ENCODE measurements at places on chromosomes 2 and 18.

DNA sequence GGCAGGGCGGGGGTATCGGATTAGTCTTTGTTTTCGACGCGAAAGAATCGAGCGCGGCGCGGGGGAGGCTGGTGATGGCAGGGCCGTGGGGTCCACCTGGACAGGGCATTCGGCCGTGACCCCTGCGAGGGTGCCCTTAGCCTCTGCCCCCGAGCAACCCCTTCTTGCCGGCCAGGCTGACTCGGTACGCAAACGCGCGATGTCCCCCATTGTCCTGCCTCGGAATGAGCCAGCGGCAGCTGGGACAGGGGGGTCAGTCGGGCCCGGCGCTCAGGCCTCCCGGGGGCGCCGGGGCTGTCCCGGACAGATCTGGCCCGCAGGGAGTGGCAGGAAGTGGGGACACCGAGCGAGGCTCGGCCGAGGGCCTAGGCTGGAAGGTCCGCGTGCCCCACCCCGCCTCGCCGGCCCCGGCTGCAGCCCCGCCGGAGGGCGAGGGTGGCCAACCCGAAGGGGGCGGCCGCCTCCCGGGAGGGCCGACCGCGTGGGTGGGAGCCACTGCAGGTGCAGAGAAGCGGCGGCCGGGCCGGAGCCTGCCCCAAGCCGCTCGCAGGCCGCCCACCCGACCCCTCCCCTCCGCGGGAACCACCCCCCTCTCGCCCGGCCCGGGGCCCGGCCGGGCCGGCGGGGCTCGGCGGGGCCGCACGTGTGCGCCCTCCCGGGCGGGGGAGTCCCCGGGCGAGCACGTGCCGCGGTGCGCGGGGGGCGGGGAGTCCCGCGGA, at the start of gene TET3:
TET3 (plus strand) TSS at position 708 of the 719 bp plus-strand sequence. CDS start 1,494 bp downstream, outside the sequence.
- DNase-seq, result peak; percentile 48

DNA sequence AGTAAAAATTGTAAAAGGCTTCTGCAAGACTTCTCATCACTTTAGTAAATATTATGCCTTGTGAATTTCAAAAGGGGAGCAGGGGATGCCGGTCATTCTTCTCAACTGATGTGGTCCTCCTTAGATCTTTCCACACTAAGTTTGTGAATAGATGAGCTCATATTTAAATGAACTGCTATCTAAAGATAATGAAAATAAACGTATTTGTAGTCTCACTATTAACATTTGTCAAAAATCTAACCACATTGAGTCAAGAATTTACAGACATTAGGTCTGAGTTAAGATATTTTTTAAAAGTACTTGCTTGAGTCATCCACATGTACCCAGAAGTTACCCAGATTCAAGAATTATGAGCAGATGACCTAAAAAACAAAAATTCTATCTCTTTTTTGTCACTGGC, 6.5 kb downstream of the PRPF40A start:
- DNase-seq, result no peak

DNA sequence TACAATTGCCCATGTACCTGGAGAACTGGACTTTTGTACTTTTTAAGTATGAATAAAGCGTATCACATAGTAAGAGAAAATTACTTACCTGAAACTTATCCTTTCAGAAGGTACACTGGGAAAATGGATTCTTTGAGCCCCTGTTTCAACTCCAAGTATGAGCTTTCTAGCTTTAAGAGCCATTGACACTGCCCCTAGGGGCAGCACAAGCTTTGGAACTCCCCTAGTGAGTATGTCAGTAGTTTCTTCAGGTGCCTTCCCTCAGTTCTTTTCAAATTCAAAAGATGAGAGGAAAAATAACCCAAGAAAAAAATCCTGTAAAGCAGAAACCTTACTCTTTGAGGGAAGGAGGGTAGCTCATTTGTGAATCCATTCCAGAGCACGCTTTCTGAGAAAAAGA, 124.1 kb downstream of the MEMO1 start:
- DNase-seq, result no peak

- no peak for DNase-seq
Measured at GRCh38 chr18:25516747-25517498, 165.0 kb upstream of the ZNF521 start.

Data from stimulated activated CD8-positive, alpha-beta memory T cell treated with anti-CD3 and anti-CD28 coated beads, Interleukin-4, amount 100 ng/mL, for 1 hour (primary cell).